ENCODE measurements at places on chromosomes 5 and 9. TPM values are rescaled to one million over a fixed set of nuclear protein-coding genes. Genes with fewer than 3 reads are reported as not detected.

Gene TRIM7
- 8.9 TPM for total RNA-seq

Gene PHYHD1
- 10.0 TPM for total RNA-seq

Gene PIP5KL1
- total RNA-seq: 0.36 TPM

Gene HEMGN
- 0.08 TPM for total RNA-seq

Data from myocyte (in vitro differentiated cells).